ENCODE measurements at places on chromosomes 7 and 10. TPM values are rescaled to one million over a fixed set of nuclear protein-coding genes. Genes with fewer than 3 reads are reported as not detected.
A peak's percentile ranks its signal among the peaks of the same experiment; 100 is the strongest.

DNA sequence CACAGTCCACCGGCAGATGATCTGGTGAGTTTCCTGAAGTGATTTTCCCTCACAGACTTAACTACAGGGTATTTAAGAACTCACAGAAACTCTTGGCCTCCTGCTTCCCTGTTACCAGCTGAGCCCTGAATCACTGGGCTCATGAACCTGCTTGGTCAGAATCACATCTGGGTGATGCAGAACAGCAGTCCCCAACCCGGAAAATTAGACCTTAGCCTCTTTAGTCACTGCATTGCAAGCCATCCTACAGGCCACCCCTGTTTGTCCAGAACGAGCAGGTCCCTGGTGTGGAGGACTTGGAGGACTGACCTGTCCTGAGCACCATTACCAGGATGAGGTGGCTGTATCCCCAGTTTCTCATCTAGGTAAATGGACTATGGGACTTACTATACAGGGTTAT lies 539.2 kb downstream of the TNS3 start:
- H3K4me3 ChIP-seq: no peak overlapping the region
- H3K27me3 ChIP-seq: no peaks in the 10 kb centered on the region
- DNase-seq: no peak

DNA sequence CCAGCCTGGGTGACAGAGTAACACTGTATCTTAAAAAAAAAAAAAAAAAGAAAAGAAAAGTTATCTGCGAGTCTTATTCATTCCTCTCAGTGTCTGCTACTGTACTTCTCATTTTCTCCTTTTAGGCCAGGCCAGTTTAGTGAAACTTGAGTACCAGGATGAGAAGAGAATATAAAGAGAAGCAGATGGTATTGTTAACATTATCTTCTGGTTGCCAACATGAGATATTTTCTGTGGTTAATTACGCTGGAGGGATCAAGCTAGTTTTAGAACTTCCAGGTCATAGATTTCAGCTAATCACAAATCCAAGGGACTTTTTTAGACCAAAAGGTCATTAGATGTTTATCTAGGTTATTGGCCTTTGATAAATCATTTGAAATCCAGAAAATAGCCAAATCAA lies 252.6 kb upstream of the SMIM30 start:
- no peak overlapping the region for H3K27ac ChIP-seq
- no peaks in the 10 kb centered on the region for H3K4me1 ChIP-seq
- H3K4me3 ChIP-seq: no peak overlapping the region
- no peaks in the 10 kb centered on the region for H3K36me3 ChIP-seq

- DNase-seq: no peak
- H3K4me3 ChIP-seq: no peak overlapping the region
- H3K27me3 ChIP-seq: no peaks in the 10 kb centered on the region
Measured at GRCh38 chr7:128060018-128060417, 28.8 kb upstream of the LRRC4 start.

GRCh38 chr7:4613846-4614548 lies 68.1 kb upstream of the FOXK1 start:
- H3K27me3 ChIP-seq: no peaks in the 10 kb centered on the region
- peaks cover 13% of the 10 kb centered on the region for H3K4me1 ChIP-seq
- peak overlapping the region; percentile 70 for H3K4me3 ChIP-seq
- no peak for DNase-seq
- H3K36me3 ChIP-seq: no peaks in the 10 kb centered on the region

Gene TRPV5
- total RNA-seq: 0.09 TPM
